ENCODE measurements at places on chromosomes 1 and 21. TPM values are rescaled to one million over a fixed set of nuclear protein-coding genes. Genes with fewer than 3 reads are reported as not detected.
A peak's percentile ranks its signal among the peaks of the same experiment; 100 is the strongest.

TEKT2 gene
- 0.13 TPM for polyA plus RNA-seq

KCNA2 gene
- 0.32 TPM for polyA plus RNA-seq

ICOSLG gene
- polyA plus RNA-seq = 1.3 TPM

RNU1-2 gene
- not detected for polyA plus RNA-seq

CNR2 gene
- not detected for polyA plus RNA-seq

XCL1 gene
- 0.30 TPM for polyA plus RNA-seq

CACNA1E gene
- 0.01 TPM for polyA plus RNA-seq

ARHGEF10L gene
- polyA plus RNA-seq = 41.4 TPM

DNA sequence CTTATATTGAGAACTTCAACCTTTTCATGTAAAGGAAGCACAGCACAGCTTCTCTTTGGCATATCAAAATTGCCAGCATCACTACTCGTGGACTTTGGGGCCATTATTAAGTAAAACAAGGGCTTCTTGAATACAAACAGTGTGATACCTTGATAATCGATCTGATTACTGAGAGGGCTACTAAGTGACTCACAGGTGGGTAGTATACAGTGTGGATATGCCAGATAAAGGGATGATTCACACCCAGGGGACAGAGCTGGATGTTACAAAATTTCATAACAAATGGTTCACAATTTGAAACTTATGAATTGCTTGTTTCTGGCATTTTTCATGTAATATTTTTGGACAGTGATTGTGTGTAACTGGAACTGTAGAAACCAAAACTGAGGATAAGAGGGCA lies 15.4 kb downstream of the HDAC1 start:
- DNase-seq = no peak

DNA sequence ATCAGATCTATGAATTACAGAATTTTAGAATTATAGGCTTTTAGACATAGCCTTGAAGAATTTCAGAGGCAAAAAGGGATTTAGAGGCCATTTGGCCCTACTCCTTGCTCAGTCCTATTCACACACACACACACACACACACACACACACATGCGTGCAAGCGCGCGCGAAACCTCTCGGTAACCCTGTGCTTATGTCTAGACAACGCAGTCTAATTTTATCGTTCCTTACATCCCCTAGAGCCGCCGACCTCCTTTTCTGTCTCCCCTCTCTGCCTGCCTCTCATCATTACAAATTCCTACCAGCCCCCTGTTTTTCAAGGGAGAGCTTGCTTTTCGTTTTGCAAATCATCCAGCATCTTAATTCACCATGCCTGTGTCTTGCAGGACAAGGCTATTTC lies 252.1 kb downstream of the FOXD2 start:
- no peak for DNase-seq

- DNase-seq = peak; percentile 42
Measured at GRCh38 chr1:153774780-153775457, at the start of gene SLC27A3. Gene SLC27A3, plus strand, starts transcription at chr1:153775407. Its CDS starts 91 bp downstream, at chr1:153775498.

DNA sequence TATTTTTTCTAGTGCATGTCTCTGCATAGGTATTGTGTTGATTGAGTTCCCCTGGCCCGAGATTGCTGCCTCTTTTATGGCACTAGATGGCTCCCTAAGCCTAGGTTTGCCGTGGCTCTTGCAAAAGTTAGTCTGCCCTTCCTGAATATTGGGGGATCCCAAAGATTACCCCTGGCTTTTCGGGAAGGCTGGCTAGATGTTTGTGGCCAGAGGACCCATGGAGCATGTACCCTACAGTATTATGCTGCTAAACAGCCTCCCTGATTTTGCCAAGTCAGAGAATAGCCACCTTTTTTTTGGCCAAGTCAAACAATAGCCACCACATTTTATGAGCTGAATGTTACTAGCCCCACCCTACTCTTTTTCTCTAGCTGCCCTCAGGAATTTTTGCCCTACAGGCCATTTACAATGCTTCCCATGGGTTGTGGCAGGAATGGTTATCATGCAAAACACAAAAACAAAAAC lies 343.2 kb downstream of the OLFM3 start:
- DNase-seq = no peak

- no peak for DNase-seq
Measured at GRCh38 chr21:14734191-14734590, 188.1 kb upstream of the SAMSN1 start.

DNA sequence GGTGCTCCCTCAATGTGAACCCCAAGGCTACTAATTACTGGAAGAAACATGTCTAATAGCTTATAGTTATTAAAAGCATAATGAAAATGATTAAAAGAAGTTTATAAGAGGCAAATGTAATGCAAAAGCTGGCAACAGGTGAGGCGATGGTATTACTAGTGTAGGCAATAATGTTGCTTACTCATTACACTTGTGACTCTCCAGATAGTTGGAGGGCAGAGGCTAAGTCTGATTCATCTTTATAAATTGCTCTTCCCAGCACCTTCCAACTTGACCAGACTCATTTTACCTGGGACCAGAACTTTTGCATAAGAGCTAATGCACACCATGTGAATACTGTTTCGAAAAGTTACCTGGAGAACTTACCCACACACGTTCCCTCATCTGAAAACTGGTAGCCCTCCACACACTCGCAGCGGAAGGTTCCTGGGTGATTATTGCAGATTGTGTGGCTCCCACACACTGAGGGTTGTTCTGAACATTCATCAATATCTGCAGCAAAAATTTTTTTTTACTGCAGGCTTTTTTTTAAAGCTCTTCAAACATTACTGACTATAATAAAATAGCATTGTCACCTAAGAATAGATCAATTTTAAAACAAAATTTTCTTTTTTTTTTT lies 48.0 kb downstream of the NID1 start:
- DNase-seq = no peak

DNA sequence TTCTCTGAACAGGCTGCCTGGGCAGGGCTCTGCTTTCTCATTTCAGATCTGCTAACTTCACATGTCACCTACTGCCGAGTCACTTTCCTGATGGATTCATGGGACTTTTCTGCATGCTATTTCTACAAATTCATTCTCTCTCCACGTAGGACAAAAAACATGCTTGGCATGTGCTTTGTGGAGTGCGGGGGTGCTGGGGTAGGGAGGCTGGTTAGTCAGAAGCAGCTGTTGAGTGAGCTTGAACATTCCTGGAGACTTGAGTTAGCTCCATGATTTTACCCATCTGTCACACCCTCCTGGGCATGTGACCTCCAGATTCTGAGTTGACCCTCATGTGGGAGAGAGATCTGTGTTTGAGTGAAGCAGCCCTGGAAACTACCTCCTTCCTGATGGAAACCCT lies 71.4 kb downstream of the UCK2 start:
- no peak for DNase-seq

DNA sequence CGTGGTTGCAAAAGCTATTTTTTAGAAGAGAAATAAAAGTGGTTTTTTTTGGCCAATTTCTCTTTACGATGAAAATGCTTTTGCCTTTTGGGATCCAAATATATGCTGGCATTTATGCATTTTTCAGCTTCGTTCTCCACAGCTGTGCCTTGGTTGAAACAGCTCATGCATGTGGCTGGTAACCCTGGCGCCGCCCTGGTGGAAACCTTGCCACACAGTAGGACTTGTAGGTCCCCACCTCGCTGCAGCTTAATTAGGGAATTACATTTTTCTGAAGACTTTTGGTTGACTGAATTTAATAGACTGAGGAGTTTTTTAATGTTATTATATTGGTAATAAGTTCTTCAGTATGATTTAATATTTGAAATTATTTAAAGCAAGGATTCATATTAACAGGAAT lies 12.7 kb upstream of the PCP4 start:
- DNase-seq = no peak

- no peak for DNase-seq
Measured at GRCh38 chr1:41462680-41463004, 21.8 kb downstream of the EDN2 start.

- peak; percentile 53 for DNase-seq
Measured at GRCh38 chr1:32933742-32934322, 30.8 kb downstream of the RNF19B start.

DNA sequence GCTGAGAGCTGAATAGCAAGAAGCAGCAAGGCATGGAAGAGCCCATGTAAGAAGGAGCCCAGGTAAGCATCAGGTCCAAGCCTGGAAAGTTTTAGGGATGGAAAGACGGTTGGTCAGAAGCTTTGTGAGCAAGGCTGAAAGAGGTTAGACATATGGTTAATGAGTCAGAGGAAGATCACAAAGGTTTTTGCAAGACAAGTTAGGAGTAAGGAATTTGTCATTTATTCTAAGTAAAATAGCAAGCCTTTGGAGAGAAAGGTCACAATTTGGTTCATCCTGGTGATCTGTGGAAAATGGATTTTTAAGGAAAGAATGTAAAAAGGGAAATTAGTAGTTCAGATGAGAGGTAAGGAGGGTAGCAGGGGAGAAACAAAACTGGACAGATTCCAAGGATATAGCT lies 106.7 kb downstream of the DPYD start:
- DNase-seq = no peak
